ENCODE measurements at places on chromosomes 11 and 22.

GRCh38 chr11:116733969-116734508 lies 38.7 kb downstream of the BUD13 start:
- DNase-seq = no peak

DNA sequence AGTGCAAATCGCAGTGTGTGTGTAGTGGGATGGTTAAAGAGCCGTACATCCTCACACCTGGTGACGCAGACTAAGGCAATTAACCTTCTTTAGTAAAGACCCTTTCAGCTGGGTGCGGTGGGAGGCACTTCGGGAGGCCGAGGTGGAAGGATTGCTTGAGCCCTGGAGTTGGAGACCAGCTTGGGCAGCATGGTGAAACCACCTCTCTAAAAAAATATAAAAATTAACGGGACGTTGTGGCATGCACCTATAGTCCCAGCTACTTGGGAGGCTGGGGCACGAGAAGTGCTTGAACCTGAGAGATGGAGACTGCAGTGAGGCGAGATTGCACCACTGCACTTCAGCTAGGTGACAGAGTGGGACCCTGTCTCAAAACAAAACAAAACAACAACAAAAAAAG lies 31.5 kb downstream of the ZBTB16 start:
- no peak for DNase-seq

- DNase-seq = no peak
These were observed 62.8 kb upstream of the PRDM11 start for GRCh38 chr11:45083544-45084087.

DNA sequence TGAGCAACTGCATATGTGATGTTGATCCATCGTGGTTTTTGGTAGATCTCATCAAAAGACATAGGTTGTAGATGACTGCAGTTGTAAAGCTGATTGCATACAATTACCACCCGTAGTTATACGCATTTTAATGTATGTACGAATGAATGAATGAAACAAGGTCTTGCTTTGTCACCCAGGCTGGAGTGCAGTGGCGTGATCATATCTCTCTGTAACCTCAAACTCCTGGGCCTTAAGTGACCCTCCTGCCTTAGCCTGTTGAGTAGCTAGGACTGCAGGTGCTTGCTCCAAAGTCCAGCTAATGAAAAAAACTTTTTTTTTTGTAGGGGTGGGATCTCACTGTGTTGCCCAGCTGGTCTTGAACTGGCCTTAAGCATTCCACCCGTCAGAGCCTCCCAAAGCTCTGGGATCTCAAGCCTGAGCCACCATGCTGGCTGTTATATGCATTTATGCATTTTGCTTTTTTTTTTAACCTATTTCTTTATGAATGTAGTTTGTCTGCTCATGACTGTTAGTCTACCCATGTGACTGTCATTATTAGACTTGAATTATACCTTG lies 53.5 kb downstream of the PPP6R3 start:
- DNase-seq = no peak

DNA sequence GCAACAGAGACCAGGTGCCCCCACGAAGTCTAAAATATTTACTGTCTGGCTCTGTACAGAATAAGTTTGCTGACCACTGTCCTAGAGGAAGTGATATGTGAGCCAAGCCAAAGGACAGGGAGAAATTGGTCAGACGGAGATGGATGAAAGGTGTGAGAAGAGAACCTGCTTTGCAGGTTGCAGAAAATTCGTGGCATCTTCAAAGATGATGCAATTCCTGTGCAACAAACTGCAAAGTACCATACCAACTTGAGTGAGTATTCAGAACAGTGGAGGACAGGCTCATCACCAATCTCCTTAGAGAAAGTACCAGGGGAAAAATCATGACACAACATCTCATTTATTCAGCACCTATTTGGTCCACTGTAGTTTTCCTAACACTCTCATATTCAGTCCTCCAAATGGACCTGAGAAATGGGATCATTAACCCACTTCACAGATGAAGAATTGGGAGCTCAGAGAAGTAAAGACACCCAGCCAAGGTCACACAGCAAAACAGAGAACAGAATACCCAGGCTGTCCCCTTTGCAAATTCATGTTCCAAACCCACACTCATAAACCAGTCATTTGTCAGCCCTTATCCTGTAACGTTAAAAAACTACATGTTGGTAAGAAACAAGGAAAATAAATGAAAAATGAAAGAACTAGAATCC lies 536.8 kb downstream of the MIAT start:
- DNase-seq = no peak

GRCh38 chr11:104169091-104169490 lies 5.1 kb upstream of the PDGFD start:
- DNase-seq = no peak

All from prostate gland (tissue), 2 donors.